ENCODE measurements at places on chromosomes 4 and X. TPM values are rescaled to one million over a fixed set of nuclear protein-coding genes. Genes with fewer than 3 reads are reported as not detected.

ELK1 gene
- polyA plus RNA-seq, result 10.2 TPM

DCLK2 gene
- polyA plus RNA-seq, result 3.4 TPM

USP17L11 gene
- not detected for polyA plus RNA-seq

SLC10A6 gene
- polyA plus RNA-seq, result 0.35 TPM

AKAP14 gene
- not detected for polyA plus RNA-seq

CTPS2 gene
- polyA plus RNA-seq, result 11.5 TPM

SPRY1 gene
- 10.1 TPM for polyA plus RNA-seq

STOX2 gene
- 4.2 TPM for polyA plus RNA-seq

SYTL4 gene
- polyA plus RNA-seq, result 23.7 TPM

GYPE gene
- not detected for polyA plus RNA-seq

FAM9B gene
- polyA plus RNA-seq, result not detected

CNKSR2 gene
- 1.6 TPM for polyA plus RNA-seq

RBPJ gene
- polyA plus RNA-seq, result 27.1 TPM

TLR10 gene
- polyA plus RNA-seq, result 0.12 TPM

SLC49A3 gene
- 20.8 TPM for polyA plus RNA-seq

GRCh38 chr4:124868495-124868894, 156.0 kb upstream of the ANKRD50 start:
- H3K4me3 ChIP-seq, result no peak overlapping the region
- no peaks in the 10 kb centered on the region for H3K27me3 ChIP-seq
- H3K4me1 ChIP-seq, result peaks cover 4% of the 10 kb centered on the region

GRCh38 chr4:142528433-142528832, 317.7 kb downstream of the INPP4B start:
- H3K27me3 ChIP-seq, result no peaks in the 10 kb centered on the region
- H3K4me3 ChIP-seq, result no peak overlapping the region
- no peak for DNase-seq

DNA sequence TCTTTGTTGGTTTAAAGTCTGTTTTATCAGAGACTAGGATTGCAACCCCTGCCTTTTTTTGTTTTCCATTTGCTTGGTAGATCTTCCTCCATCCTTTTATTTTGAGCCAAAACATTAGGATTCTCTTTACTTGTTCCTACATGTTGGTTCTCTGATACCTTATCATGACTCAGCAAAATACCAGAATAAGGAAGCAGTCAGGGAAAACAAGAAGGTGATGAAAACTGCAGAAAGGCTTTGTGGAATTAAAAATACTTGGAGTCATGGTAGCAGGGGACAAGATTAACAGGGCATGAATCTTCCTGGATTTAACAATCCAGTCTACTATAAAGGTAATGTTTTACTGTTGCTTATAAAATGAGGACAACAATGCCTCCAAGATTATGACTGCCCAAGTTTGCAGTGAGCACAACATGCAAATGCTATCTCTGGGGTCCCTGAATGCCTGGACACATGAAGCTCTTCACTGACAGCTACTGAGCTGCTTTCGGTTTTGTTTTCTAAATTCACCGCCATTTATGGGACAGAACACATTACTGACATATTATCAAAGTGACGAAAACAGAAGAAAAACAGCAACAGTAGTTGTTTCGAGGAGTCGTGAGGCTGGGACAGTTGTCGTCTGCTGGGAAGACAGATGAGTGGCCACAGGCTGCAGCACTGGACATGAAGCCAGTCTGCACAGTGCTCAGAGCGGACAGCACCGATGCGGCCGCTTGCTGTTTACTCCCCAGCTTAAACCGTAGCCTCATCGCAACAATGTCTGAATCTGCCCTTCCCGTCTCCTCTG, 174.5 kb upstream of the DKK2 start:
- H3K27me3 ChIP-seq, result no peaks in the 10 kb centered on the region
- H3K4me3 ChIP-seq, result no peak overlapping the region
- no peak overlapping the region for H3K27ac ChIP-seq
- DNase-seq, result no peak
- no peaks in the 10 kb centered on the region for H3K4me1 ChIP-seq
- no peaks in the 10 kb centered on the region for H3K36me3 ChIP-seq

- no peak overlapping the region for H3K4me3 ChIP-seq
- no peaks in the 10 kb centered on the region for H3K4me1 ChIP-seq
- no peaks in the 10 kb centered on the region for H3K27me3 ChIP-seq
- DNase-seq, result no peak
- no peak overlapping the region for H3K27ac ChIP-seq
These were observed 195.9 kb downstream of the KDR start for GRCh38 chr4:54929459-54929858.

DNA sequence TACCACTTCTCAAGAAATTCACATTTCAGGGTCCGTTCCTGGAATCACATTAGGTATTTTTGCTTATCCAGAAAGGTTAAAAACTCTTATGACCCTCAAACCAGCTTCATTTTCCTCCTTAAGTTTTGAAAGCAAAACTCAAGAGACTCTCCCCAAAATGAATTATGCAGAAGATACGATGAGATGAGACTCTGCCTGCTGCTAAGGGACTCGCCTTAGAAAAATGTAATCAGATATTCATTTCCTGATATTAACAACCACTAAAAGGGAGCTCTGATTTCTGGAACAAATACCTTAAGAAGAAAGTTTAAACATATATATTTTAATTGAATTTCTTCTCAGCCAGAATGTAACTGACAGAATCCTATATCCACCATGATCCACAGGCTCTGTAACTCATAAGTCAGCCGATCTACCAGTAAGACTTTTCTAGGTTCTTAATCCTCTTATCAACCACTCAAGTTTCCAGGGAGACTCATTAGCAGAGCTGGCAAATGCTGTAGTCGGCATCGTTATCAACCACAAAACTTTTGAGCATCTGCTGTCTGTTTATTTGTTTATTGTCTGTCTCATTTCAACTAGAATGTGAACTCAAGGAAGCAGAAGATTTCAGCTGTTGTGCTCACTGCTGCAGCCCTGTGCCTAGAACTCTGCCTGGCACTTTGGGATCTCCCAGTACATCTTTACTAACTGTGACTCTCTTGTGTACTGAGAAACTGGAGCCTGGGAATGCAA, 112.5 kb downstream of the LDB2 start:
- H3K36me3 ChIP-seq, result no peaks in the 10 kb centered on the region
- DNase-seq, result no peak
- H3K4me3 ChIP-seq, result no peak overlapping the region

GRCh38 chr4:105546086-105546485, 6.3 kb upstream of the ARHGEF38 start:
- H3K4me3 ChIP-seq, result no peak overlapping the region
- H3K27me3 ChIP-seq, result no peaks in the 10 kb centered on the region
- H3K36me3 ChIP-seq, result no peaks in the 10 kb centered on the region
- no peak overlapping the region for H3K27ac ChIP-seq
- peaks cover 21% of the 10 kb centered on the region for H3K4me1 ChIP-seq

- DNase-seq, result no peak
- no peaks in the 10 kb centered on the region for H3K27me3 ChIP-seq
- no peak overlapping the region for H3K4me3 ChIP-seq
- H3K4me1 ChIP-seq, result no peaks in the 10 kb centered on the region
- H3K36me3 ChIP-seq, result no peaks in the 10 kb centered on the region
These were observed 6.6 kb upstream of the HNRNPD start for GRCh38 chr4:82380344-82380743.

DNA sequence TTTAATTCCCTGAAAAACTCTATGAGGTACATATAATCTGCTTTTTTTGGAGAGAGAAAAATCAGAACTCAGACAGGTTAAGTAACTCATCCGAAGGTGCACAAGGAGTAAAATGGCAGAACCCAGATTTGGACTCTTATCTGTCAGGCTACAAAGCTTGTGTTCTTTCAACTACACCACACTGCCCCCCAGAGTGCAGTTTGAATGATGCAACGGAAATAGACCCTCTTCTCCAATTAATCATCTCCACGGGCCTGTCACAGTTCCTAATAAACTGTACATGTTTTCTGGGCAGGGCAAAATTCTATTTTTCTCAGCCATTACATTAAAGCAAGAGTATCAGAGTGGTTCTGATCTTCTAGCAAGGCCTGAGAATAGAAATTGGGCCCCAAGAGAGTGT, 35.3 kb upstream of the DCX start:
- no peaks in the 10 kb centered on the region for H3K4me1 ChIP-seq
- no peaks in the 10 kb centered on the region for H3K36me3 ChIP-seq
- no peak for DNase-seq
- H3K27me3 ChIP-seq, result no peaks in the 10 kb centered on the region
- H3K27ac ChIP-seq, result no peak overlapping the region

- no peak overlapping the region for H3K27ac ChIP-seq
- DNase-seq, result no peak
- H3K4me3 ChIP-seq, result no peak overlapping the region
- no peaks in the 10 kb centered on the region for H3K36me3 ChIP-seq
These were observed 15.8 kb downstream of the UBE2K start for GRCh38 chr4:39713691-39714090.

DNA sequence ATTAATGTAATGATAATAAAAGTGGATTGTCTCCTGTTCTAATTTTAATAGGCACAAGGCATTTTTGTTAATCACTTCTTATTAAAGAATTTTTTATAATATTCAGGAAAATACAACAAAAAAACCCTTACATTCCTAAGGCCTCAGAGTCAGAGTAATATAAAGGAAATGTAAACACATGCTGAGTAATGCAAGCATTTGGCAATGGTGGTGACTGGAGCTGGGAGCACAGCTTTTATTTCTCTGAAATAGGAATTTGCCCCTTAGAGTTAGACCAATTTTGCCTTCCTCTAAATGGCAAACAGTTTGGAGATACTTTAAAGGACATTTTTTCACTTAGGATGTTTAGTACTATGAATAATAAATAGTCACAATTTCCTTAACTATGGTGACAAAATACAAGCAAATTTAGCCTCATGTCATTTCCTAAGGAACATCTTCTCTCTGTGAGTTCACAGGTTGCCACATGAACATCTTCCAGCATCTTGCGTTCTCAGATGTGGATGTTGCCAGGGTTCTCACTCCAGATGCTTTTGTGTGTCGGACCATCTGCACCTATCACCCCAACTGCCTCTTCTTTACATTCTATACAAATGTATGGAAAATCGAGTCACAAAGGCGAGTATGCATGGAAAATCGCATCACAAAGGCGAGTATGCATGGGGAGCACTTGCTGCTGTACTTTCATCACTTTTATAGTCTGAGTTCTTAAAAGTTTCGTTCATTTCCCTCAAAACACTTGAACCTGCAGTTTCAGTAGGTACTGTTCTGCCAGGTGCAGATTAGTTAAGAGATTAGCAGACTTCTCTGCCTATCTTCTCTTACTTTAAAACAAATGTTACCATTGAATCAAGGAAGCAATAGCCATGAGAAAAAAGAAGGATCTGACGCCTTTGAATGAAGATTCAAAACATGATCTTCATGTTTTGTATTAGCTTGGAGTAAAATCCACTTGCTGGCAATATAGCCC, 15.9 kb upstream of the F11 start:
- H3K27me3 ChIP-seq, result no peaks in the 10 kb centered on the region
- DNase-seq, result no peak
- no peak overlapping the region for H3K4me3 ChIP-seq
- H3K4me1 ChIP-seq, result no peaks in the 10 kb centered on the region
- H3K27ac ChIP-seq, result no peak overlapping the region

GRCh38 chr4:4791299-4792111, 68.0 kb upstream of the MSX1 start:
- no peak overlapping the region for H3K4me3 ChIP-seq
- no peaks in the 10 kb centered on the region for H3K36me3 ChIP-seq
- H3K4me1 ChIP-seq, result no peaks in the 10 kb centered on the region
- no peak overlapping the region for H3K27ac ChIP-seq
- DNase-seq, result no peak

GRCh38 chrX:136936183-136936549, 55.6 kb upstream of the RBMX start:
- no peaks in the 10 kb centered on the region for H3K36me3 ChIP-seq
- no peaks in the 10 kb centered on the region for H3K4me1 ChIP-seq
- H3K27me3 ChIP-seq, result no peaks in the 10 kb centered on the region
- no peak for DNase-seq

DNA sequence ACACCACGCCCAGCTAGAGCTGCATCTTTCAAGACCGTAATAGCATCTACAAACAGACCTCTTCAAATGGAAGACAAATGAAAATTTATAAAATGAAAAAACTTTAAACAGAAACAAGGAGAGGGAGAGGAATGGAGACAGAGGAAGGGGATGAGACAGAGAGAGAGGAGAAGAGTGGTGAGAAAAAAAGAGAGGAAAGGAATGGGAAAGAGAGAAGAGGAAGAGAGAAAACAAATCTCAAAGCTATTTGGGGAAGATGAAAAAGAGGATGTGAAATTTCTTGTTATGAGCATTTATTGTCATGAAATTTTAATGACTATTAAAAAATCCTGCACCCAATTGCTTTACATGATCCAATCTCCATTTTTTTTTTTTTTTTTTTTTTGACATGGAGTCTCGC, 726.9 kb downstream of the GRID2 start:
- H3K4me1 ChIP-seq, result no peaks in the 10 kb centered on the region
- no peak overlapping the region for H3K4me3 ChIP-seq
- DNase-seq, result no peak
- H3K36me3 ChIP-seq, result no peaks in the 10 kb centered on the region

DNA sequence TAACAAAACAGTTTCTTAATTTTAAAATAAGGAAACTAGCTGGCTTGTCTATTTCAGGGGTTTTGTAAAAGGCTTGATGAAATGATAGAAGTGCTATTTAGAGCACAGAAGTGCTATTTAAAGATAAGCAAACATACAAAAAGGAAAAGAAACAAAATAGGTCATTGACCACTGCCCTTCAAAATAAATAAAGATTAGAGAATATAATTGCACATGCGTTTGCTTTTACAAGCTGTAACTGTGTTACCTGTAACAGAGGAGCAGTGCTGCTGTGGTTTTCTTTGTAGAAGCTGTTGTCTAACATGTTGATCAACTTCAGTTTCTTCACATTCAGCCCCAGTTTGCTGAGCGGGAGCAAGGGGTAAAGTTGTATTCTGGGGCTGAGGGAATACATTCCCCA, 63.5 kb downstream of the WNK3 start:
- no peaks in the 10 kb centered on the region for H3K27me3 ChIP-seq
- H3K4me3 ChIP-seq, result no peak overlapping the region
- no peak for DNase-seq
- H3K4me1 ChIP-seq, result no peaks in the 10 kb centered on the region

DNA sequence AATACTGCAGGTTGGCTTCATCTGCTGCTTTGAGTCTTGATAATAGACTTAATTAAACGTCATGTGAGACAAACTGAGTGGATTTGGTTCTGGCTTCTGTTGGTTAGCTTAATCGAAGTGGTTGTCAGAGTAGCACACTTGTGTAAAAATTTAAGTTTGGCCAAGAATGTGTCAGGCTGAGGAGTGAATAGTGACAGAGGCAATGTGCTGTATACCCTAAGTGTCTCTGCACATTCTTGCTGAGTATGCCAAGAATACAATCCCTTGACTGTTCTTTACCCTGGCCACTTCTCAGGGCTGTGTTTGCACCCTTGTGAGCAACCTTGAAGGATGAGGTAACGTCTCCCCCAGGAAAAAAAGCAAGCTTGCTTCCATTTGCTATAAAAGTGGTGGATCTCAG, 14.9 kb downstream of the RPS3A start:
- no peak for DNase-seq
- H3K4me1 ChIP-seq, result no peaks in the 10 kb centered on the region
- H3K36me3 ChIP-seq, result no peaks in the 10 kb centered on the region
- H3K27ac ChIP-seq, result no peak overlapping the region

- no peak overlapping the region for H3K27ac ChIP-seq
- H3K36me3 ChIP-seq, result no peaks in the 10 kb centered on the region
- no peaks in the 10 kb centered on the region for H3K4me1 ChIP-seq
- no peaks in the 10 kb centered on the region for H3K27me3 ChIP-seq
- DNase-seq, result no peak
These were observed 19.3 kb downstream of the SLC25A53 start for GRCh38 chrX:104137496-104137895.
